ENCODE measurements at places on chromosomes 6 and 20. TPM values are rescaled to one million over a fixed set of nuclear protein-coding genes. Genes with fewer than 3 reads are reported as not detected.
A peak's percentile ranks its signal among the peaks of the same experiment; 100 is the strongest.

- no peak for DNase-seq
Measured at GRCh38 chr20:51729771-51730170, 38.4 kb downstream of the ATP9A start.

- no peak for DNase-seq
Measured at GRCh38 chr6:77017537-77017936, 445.8 kb downstream of the HTR1B start.

Gene BMP6
- 10.3 TPM for total RNA-seq

- DNase-seq, result peak; percentile 85
Measured at GRCh38 chr6:88380083-88380482, 213.9 kb upstream of the CNR1 start.

Gene GSTA5
- total RNA-seq, result not detected

DNA sequence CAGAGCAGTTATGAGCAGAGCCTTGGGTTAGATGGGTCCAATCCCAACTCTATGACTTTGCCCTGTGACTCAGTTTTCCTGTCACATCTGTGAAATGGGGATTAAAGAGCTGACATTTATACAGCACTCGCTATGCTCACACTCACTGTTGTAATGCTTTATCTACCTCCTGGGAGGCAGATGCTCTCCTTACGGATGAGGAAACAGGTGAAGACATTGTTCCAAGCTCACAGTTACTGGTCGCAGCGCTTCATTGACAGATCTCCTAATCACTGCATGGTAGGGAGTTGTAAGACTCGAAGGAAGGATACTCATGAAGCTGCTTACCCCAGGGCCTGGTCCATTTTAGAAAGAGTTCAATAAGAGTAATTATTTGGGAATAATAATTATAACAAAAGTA, 2.9 kb upstream of the MYLK2 start:
- no peak for DNase-seq

DNA sequence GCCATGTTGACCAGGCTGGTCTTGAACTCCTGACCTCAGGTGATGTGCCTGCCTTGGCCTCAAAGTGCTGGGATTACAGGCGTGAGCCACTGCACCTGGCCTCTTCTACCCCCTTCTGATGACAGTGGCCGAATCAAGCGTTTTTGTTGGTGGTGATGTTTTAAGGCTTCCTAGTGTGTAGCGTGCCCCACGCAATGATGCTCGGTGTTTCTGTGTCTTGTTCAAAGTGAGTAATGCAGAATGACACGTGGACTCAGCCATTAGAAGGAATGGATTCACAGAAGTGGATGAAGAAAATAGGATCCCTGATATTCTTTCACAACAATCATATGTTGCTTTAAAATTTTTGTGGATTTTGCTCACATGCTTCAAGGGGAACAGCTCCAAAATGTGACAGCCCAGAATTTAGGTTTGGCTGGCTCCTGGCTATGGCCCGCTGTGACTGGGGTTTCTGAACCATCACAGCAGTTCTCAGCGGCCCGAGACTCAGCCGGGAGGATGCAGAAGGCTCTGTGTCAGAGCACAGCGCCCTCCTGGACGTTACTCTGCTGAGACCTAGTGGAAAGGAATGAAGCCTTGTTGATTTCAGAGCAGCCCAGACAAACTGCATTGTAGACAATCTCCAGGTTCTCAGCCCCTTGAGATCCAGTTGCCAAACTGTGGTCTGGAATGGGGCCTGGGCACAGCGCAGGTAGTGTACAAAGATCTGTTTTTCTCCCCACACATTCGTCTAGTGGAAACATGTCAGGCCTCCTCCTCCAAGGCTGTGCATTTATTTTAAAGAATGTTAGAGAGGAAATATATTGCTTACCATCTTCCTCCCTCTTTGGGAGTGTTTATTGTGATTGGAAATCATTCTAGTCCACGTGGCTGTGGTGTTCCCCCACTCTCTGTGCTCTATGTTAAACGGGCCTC, 57.6 kb upstream of the TIAM2 start:
- no peak for DNase-seq

- DNase-seq, result no peak
Measured at GRCh38 chr20:37365760-37366638, 20.1 kb downstream of the SRC start.

GRCh38 chr6:28643017-28643740, 117.5 kb downstream of the GPX5 start:
- DNase-seq, result peak; percentile 73

DNA sequence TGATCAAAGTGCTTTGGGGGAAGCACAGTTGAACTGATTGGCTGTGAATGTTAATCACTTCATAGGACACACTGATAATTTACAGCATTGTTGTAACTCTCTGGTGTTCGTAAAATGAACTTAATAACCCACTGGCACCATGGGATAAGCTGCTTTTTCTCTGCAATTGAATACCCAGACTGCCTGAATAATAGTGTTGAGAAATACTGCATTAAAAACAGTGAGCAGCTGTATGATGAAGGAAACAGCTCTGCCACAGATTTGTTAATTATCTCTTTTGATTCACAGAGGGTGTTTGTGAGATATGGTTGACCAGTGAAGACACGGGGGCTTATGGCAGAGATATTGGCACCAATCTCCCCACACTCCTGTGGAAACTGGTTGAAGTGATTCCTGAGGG, 420.9 kb downstream of the CDKAL1 start:
- no peak for DNase-seq

GRCh38 chr6:34159844-34160243, 14.0 kb upstream of the GRM4 start:
- no peak for DNase-seq

- no peak for DNase-seq
Measured at GRCh38 chr6:4913705-4914419, 90.0 kb downstream of the RPP40 start.

Gene NR2E1
- total RNA-seq, result not detected

Gene HLA-G
- not detected for total RNA-seq

- DNase-seq, result no peak
Measured at GRCh38 chr20:2118783-2119182, 17.2 kb downstream of the STK35 start.

DNA sequence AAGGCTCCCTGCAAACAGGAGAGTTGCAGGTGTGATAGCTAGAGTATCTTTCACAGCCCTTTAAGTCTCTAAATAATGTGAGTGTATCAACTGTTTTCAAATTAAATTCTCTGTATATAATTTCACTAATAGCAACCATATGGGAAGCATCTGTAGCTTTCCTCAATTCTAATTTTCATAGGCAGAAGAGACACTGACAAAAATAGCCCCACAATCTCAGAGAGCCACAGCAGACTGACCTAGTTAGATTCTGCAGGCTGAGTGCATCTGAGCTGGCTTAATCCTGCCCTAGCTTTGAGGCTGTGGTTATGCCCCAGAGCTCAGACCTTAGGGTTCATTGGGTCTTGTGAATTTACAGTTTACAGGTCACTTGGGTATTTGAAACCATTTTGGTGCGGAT, 63.9 kb downstream of the MAP7 start:
- no peak for DNase-seq

Gene UBE2C
- 38.8 TPM for total RNA-seq

DNA sequence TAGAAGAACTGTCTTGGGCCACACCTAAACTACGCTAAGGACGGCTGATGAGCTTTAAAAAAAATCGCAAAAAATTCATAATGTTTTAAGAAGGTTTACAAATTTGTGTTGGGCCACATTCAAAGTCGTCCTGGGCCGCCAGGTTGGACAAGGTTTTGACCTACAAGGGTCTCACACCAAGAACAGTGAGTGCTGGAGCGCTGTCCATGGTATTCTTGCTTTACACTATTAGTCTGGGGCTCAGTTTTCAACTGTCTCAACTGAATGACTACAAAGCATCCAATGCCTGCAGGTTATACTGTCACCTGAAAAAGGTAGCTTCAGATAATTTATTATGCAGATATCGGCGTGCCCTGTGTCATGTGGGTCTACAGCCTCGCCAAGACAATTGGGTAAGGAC, 3.7 kb upstream of the FAXC start:
- peak; percentile 18 for DNase-seq

DNA sequence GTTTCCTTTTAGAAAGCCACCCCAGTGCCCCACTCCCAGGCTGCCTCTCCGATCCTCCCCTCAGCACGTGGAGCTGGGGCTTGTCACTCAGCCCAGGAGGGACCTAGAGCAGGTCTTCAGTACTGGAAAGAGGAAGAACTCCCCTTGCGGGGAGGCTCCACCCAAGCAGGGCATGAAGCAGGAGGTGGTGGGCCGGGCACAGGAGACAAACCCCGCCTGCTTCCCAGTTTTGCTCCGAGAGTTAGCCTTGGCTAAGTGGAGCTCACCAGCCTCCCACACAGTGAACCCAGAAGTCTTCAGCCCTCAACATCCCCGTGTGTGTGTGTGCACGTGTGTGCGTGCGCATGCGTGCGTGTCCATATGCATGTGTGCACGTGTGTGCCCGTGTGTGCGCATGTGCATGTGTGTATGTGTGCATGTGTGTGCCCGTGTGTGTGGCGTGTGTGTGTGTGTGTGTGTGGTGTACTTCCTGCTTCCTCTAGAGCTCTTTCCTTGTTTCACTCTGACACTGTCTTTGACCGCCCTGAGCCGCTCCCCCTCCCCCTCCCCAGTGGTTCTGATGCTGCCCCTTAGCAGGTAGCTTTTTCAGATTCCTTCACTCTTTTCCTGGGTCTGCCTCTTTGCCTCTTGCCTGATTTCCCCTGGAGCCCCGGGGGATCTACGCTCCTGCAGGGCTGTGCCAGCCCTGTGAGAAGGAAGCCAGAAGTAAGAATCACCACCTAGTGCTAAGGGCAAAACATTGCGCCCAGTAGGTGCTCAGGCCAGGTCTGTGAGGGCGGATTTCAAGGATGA, 239.8 kb downstream of the CDC5L start:
- DNase-seq, result no peak

- peak; percentile 88 for DNase-seq
Measured at GRCh38 chr20:32031007-32031958, 20.8 kb upstream of the HCK start.

Gene RBM38
- total RNA-seq, result 8.1 TPM

DNA sequence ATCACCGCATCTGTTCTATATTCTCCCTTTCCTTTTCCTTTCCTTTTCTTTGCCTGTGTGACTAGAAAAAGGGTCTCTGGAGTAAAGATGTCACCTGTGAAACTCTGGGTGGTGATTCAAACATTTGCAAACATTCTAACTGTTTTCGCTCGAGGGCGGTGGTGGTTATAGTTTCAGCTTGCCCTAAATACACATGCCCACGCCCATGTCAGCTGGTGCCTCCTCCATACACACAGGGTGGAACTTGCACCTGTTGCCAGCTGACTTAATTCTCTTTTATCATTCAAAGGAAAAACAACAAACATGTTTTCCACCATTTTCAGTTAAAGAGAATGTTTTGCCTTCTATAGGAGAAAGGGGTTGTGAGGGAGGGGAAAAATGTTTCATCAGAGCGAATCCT, 381.9 kb upstream of the ARID1B start:
- DNase-seq, result no peak

DNA sequence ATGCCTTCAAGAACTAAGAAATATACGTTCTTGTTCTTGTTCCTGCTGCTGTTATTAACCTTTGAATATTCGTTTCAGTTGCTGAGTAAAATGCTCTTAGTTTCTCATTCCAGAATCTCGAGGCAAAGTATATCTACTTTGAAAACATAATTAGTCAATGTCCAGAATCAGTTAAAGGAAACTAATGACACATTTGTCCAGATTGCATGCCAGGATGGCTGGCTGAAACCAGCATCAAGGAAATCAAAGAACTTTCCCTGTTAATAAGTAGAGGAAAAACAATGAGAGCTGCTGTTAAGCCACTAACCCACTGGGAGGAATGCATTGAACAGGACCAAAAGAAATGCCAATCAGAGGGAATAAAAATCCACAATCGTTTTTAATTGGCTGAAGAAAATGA, 196.9 kb downstream of the ALDH8A1 start:
- no peak for DNase-seq

DNA sequence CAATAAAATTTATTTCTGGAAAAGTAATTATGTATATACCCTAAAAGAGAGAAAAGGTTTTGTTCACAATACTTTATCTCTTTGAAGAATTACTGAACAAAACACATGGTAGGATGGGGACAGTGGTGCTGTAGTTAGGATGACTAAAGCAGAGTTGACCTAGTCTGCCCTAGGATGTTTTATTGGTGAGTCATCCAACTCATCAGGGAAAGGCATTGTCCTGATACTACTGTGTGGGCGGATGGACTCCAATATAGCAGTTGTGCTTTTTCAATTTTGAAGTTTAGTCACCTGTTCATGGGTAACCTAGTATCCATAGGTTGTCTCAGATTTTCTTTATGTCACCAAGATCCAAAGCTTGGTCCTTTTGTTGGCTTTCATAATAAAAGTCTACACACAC, 53.3 kb upstream of the EYS start:
- peak; percentile 0 for DNase-seq

DNA sequence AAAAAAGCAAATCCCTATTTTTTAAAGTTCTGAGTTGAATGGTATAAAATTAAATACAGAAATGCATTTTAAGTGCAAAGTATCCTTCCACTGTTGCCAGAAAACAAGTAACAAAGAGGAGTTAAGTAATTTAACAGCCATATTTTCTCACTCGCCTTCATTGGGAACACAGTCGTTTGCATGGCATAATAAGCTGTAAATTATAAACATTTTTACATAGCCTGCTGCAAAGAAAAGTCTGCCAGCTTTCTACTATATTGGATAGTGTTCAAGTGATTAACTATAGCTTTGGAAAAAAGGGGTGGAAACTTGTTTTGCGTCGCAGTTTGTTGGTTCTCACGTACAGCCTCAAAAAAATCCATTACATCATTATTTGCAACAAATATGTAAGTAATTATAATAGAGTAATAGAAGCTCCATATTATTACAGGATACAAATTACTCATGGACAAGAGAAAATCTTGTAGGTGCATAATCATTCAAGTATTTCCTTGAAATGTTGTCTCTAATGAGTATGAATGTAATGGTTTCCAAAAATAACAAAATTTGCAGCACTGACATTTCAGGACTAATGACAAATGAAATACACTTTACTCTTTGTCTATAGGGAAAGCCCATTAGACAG, 139.3 kb downstream of the PDSS2 start:
- DNase-seq, result peak; percentile 79

Gene C20orf144
- 0.63 TPM for total RNA-seq

DNA sequence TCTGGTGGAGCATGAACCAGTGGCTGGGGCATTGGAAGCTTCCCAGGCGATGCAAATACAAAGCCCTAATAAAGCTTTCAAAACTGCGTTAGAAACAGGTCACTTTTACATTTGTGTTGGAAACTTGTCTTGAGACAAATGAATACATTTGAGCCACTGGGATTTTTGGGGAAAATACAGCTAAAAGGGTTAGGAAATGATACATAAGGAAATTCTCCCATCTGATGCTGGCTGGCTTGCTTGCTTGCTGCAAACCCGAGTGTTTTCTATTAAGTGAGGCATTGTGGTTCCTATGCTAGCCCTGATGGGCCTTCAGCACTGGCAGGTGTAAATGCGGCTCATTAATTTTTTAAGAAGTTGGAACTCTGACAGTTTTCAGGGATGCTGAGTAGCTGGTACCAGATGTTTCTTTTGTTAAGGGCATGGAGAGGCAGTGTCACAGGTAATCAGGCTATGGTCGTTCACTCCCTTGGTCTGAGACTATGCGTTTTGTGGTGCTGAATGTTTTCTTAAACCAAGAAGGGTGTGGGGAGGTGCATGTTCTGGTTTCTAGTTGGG, 35.2 kb downstream of the RREB1 start:
- no peak for DNase-seq

Gene MEI4
- total RNA-seq, result not detected

DNA sequence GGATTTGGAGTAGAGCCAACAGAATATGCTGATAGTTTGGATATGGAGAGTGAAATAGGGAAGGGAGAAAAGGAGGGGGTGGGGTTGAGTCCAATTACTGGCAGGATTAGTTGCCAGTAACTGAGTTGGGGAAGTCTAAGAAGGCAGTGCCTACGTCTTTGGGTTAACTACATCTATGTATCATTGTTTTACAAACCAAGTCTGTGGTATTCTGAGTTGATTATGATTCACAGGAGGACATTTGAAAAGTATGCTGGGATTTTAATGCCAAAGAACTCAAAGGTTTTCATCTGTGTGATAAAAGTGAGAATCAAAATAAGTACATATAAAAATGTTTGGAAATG, 14.7 kb downstream of the DSE start:
- peak; percentile 87 for DNase-seq
